ENCODE measurements at places on chromosomes 4 and X.

DNA sequence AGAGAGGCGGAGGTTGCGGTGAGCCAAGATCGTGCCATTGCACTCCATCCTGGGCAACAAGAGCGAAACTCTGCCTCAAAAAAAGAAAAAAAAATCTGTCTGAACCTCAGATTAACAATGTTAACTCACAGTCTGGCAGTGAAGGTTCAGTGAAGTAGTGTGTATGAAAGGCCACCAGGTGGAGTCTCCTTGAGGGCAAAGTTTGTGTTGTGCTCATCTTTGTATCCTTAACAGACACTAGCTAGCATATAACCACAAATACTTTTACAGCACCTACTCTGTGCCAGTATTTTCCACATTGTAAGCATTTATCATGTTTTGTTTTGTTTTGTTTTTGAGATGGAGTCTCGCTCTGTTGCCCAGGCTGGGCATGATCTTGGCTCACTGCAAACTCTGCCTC lies 46.0 kb upstream of the MGST2 start:
- DNase-seq = no peak

GRCh38 chrX:31136144-31136611 lies 64.3 kb upstream of the FTHL17 start:
- no peak for DNase-seq

DNA sequence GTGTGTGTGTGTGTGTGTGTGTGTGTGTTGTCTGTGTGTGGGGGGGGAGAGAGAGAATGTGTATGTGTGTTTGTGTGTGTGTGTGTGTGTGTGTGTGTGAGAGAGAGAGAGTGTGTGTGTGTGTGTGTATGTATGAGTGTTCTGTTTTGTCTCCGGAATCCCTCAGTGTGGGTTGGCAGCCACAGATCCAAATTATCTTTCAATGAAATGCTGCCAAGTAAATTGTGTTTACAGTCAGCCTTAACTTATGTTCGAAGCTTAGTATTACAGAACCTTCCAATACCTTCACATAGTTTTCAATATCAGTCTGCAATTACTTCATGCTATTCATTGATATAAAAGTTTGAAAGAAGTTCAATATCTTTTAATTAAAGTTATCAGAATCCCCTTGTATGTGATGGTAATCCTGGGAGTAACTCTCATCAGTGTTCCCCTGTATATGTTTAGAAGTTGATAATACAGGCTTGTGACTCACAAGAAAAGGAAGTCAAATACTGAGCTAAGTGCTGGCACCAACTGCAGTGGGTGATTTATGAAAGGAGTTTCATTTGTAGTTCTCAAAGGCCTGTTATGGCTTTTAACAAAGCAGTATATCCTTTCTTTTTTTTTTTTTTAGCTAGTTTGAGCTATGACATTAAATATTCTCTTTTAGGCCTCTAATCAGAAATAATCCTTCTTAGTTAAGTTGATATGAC lies 51.6 kb upstream of the HTR2C start:
- no peak for DNase-seq

- DNase-seq = no peak
These were observed 213.8 kb upstream of the FGF13 start for GRCh38 chrX:138925330-138925729.

- no peak for DNase-seq
These were observed 767.2 kb downstream of the RAB28 start for GRCh38 chr4:12716896-12717295.

GRCh38 chrX:151006410-151007109 lies 23.4 kb downstream of the HMGB3 start:
- DNase-seq = no peak

- DNase-seq = no peak
These were observed 24.5 kb upstream of the GPR78 start for GRCh38 chr4:8555716-8556115.

- no peak for DNase-seq
These were observed 58.9 kb downstream of the HTRA3 start for GRCh38 chr4:8328456-8328855.

DNA sequence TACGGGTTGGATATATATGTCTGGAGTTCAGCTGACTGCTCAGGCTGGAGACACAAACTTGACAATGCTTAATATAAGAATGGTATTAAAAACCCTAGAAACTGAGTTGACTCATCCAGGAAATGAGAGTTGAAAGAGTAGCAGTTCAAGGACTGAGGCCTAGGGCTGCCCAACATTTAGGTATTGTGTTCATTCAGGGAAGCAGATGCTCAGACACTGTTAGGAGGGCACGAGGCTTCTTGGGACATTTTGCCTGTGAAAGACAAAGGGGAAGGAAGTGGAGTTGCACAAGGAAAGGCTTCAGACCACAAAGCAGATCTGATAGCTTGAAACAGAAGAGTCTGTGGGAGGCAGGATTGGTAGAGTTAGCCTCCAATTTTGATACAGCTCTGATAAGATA lies 52.0 kb upstream of the HS3ST1 start:
- no peak for DNase-seq

- no peak for DNase-seq
These were observed 1.3 kb upstream of the TNIP2 start for GRCh38 chr4:2757426-2757825.

DNA sequence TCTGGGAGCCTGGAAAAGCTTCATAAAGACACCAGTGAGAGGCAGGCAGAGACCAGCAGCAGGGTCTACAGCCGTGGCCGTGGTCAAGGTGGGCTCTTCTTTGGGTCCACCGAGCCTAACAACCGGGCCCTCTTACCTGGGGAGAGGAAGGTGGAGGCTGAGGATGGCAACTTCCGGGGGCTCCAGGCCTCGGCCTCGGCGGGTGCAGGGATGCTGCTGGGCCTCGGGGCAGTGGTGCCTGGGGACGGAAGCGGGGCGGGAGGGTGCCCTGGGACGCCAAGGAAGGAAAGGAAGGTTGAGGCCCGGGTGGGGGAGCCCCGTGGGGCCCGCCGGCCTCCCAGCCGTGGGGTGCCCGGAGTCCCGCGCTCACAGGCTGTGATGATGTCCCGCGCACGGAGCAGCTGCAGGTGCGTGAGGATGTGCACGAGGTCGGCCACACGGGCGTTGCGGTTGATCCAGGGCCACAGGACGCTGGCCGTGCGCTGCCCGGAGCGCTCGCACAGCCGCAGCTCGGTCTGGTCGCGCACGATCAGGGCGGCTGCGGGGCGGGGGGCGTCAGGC lies 561 bp downstream of the IRAK1 start:
- DNase-seq = no peak

DNA sequence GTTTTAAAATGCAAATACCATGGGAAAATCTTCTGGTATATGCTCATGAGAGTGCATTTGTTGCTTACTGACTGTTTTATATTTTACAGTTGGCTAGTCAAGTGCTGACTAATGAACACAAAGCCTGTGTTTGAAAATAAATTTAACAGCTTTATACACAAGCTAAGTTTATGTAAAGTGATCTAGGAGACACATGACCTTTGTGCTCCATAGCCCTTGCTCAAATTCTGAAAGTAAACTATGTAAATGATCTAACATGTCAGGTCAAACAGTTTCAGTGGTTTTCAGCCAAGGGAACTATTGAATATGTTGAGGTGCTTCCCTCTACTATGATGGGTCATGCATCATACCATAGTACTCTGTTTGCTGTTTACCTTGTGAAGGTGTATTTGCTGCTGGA lies 36.7 kb downstream of the DIAPH2 start:
- DNase-seq = no peak

- no peak for DNase-seq
These were observed 3.3 kb upstream of the MAGEA8 start for GRCh38 chrX:149877636-149878035.

- DNase-seq = no peak
These were observed 46.8 kb downstream of the EPHA5 start for GRCh38 chr4:65623506-65623905.

- no peak for DNase-seq
These were observed 13.7 kb upstream of the ZNF185 start for GRCh38 chrX:152884171-152884570.

GRCh38 chrX:100995469-100995868 lies 26.0 kb downstream of the ARL13A start:
- DNase-seq = no peak

DNA sequence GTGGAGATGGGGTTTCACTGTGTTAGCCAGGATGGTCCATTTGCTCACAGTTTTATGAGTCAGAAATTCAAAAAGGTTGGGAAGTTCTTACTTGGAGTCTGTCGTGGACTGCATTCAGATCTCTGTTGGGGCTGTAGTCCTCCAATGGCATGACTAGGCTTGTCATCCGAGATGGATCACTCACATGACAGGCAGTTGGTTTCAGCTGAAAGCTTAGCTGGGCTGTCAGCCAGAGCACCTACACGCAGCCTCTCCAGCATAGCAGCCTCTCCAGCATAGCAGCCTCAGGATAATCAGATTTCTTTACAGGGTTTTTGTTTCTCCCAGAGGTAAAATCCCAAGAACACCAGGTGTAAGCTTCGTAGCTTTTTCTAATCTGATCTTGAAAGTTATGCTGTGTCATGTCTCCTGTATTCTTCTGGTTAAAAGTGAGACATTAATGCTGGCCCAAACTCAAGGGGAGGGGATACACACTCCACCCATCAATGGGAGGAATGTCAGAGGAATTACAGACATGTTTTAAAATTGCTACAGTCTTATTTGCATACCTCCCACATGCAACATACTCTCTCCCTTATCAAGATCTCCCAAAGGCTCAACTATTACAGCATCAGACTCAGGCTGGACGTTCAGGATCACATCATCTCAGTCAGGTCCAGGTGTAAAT lies 31.6 kb upstream of the SOD3 start:
- DNase-seq = no peak

- no peak for DNase-seq
These were observed 66.6 kb downstream of the NR3C2 start for GRCh38 chr4:148375584-148375983.

DNA sequence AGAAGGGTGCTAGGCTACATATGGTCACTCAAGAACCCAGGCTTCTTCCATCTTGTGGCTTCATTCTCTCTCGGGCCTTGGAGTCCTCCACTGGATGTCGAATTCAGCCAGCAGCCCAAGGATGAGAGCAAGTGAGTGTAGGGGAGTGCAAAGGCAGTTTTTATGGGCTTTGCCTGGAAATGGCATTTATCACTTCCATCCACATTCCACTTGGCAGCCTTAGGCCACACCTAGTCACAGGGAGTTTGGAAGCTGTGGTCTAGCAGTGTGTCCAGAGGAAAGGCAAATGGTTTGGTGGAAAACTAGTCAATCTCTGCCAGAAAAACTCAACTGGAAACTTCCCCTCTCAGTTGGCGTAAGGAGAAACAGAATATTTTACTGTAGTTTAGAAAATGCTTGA lies 59.0 kb downstream of the NHS start:
- no peak for DNase-seq

GRCh38 chrX:77087529-77088169 lies 359.5 kb upstream of the FGF16 start:
- DNase-seq = no peak

GRCh38 chrX:12378253-12378652 lies 240.0 kb downstream of the FRMPD4 start:
- DNase-seq = no peak

- no peak for DNase-seq
These were observed 193.0 kb upstream of the PPP3CA start for GRCh38 chr4:101540336-101540735.

DNA sequence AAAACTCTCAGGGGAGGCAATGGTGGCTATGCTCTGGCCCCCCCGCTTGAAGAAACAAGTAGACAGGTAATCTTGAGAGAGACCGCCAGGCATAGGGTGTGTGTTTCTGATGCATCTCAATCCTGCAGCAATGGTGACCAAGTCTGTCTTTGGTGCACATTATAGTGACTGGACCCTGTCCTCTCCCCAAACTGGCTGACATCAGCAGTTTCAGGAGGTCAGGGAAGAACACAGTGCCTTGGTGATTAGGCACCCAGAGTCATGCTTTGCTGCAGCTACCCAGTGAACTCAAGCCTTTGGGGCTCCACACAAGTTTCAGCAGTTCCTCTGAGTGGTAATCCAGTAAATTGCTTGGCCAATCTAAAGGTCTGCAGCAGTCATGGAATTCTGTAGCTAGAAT lies 318.3 kb downstream of the SPIN4 start:
- no peak for DNase-seq

GRCh38 chr4:6926681-6927478 lies 17.3 kb downstream of the TBC1D14 start:
- peak; percentile 43 for DNase-seq
